ENCODE measurements at places on chromosomes 12 and 14. TPM values are rescaled to one million over a fixed set of nuclear protein-coding genes. Genes with fewer than 3 reads are reported as not detected.

- no peak overlapping the region for H3K4me3 ChIP-seq
- no peak overlapping the region for H3K27ac ChIP-seq
- no peak for DNase-seq
- H3K36me3 ChIP-seq, result no peaks in the 10 kb centered on the region
- no peaks in the 10 kb centered on the region for H3K4me1 ChIP-seq
Measured at GRCh38 chr14:22713631-22713950, 52.9 kb upstream of the OXA1L start.

GRCh38 chr14:25431211-25432076 is 381.5 kb upstream of the STXBP6 start:
- H3K4me3 ChIP-seq, result no peak overlapping the region
- H3K4me1 ChIP-seq, result no peaks in the 10 kb centered on the region
- no peaks in the 10 kb centered on the region for H3K27me3 ChIP-seq

DNA sequence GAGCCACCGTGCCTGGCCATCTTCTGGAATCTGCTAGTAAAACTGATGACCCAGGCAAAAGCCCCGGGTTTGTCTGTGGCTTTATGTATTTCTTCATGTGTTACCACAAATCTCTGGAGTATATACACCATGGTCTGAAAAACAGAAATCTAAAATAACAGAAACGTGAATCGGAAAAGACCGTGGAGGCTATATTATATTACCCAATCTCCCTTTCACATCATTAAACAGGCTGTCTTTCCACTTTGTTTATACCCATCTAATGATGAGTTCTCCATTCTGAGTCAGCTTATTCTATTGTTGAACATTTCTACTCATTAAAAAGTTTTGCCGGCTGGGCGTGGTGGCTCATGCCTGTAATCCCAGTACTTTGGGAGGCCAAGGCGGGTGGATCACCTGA is 9.5 kb upstream of the AJUBA start:
- H3K4me1 ChIP-seq, result no peaks in the 10 kb centered on the region
- no peak overlapping the region for H3K27ac ChIP-seq
- no peaks in the 10 kb centered on the region for H3K36me3 ChIP-seq
- DNase-seq, result no peak
- H3K27me3 ChIP-seq, result no peaks in the 10 kb centered on the region
- H3K4me3 ChIP-seq, result no peak overlapping the region

DNA sequence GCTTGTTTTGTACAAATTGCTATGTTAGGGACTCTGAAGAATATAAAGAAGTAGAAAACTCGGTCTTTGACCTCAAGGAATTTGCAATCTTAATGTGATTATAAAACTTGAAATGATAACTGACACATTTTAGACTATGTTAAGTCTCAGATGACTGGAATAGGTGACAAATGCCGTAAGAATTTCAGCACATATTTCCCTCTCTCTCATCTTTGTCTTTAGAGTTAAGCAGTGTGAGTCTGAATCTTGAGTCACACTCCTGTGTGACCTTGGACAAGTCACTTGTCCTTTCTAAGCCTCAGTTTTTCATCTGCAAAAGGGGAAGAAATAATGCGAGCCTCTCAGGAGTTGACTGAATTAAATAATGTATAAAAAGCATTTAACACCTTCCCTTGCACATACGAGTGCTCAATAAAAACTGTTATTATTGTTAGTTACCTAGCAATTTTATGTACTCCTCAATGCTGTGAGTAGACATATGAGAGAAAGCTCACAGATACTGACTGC is 103.7 kb downstream of the DYRK2 start:
- no peak overlapping the region for H3K27ac ChIP-seq
- H3K36me3 ChIP-seq, result no peaks in the 10 kb centered on the region

- no peak overlapping the region for H3K27ac ChIP-seq
- no peaks in the 10 kb centered on the region for H3K4me1 ChIP-seq
- no peaks in the 10 kb centered on the region for H3K36me3 ChIP-seq
- DNase-seq, result no peak
- H3K27me3 ChIP-seq, result no peaks in the 10 kb centered on the region
Measured at GRCh38 chr12:69252033-69252432, 12.7 kb downstream of the CPSF6 start.

Gene TAS2R13
- total RNA-seq, result 0.60 TPM

Gene TSHR
- 0.37 TPM for total RNA-seq

Gene PLEKHG7
- 0.49 TPM for total RNA-seq

Data from right lobe of liver (tissue), 6 donors.